Large intestine (tissue), 12 donors: ENCODE measurements at places on chromosomes 6 and 20. TPM values are rescaled to one million over a fixed set of nuclear protein-coding genes. Genes with fewer than 3 reads are reported as not detected.

EGFL8 gene
- polyA plus RNA-seq: 29.1 TPM

SNAP91 gene
- 4.9 TPM for polyA plus RNA-seq

SYNDIG1 gene
- 2.0 TPM for polyA plus RNA-seq

PREX1 gene
- 9.9 TPM for polyA plus RNA-seq

CLDN20 gene
- polyA plus RNA-seq: 0.67 TPM

PRDM13 gene
- polyA plus RNA-seq: 0.03 TPM

HSPA1L gene
- 2.8 TPM for polyA plus RNA-seq

PROKR2 gene
- polyA plus RNA-seq: not detected

UBE2C gene
- polyA plus RNA-seq: 35.6 TPM

TINAG gene
- polyA plus RNA-seq: 23.7 TPM

SOBP gene
- 4.6 TPM for polyA plus RNA-seq

CRISP3 gene
- 0.06 TPM for polyA plus RNA-seq

SMLR1 gene
- polyA plus RNA-seq: 48.7 TPM

PNPLA1 gene
- polyA plus RNA-seq: 3.3 TPM

TFAP2C gene
- polyA plus RNA-seq: 0.06 TPM

MANEA gene
- polyA plus RNA-seq: 18.0 TPM

ASIP gene
- polyA plus RNA-seq: 0.27 TPM

GRM1 gene
- 0.04 TPM for polyA plus RNA-seq

HTR1E gene
- 0.07 TPM for polyA plus RNA-seq

GGTLC1 gene
- polyA plus RNA-seq: 0.16 TPM

ABHD16A gene
- 62.5 TPM for polyA plus RNA-seq

EMILIN3 gene
- polyA plus RNA-seq: 4.0 TPM

CHRNA4 gene
- 0.45 TPM for polyA plus RNA-seq

NTSR1 gene
- 1.1 TPM for polyA plus RNA-seq

TCP11 gene
- 0.09 TPM for polyA plus RNA-seq

MEI4 gene
- polyA plus RNA-seq: 0.09 TPM

TRIM10 gene
- polyA plus RNA-seq: 6.6 TPM

NOX3 gene
- not detected for polyA plus RNA-seq

RAET1E gene
- polyA plus RNA-seq: 0.61 TPM

SYTL3 gene
- polyA plus RNA-seq: 2.5 TPM

XKR7 gene
- 0.81 TPM for polyA plus RNA-seq

FRK gene
- polyA plus RNA-seq: 10.7 TPM

MYH7B gene
- polyA plus RNA-seq: 0.46 TPM

SLC2A4RG gene
- polyA plus RNA-seq: 61.5 TPM

NR2E1 gene
- not detected for polyA plus RNA-seq

TTPAL gene
- 10.0 TPM for polyA plus RNA-seq

SERPINB1 gene
- polyA plus RNA-seq: 90.1 TPM

TRIM40 gene
- polyA plus RNA-seq: 6.6 TPM

OOEP gene
- polyA plus RNA-seq: 0.43 TPM

BNIP5 gene
- polyA plus RNA-seq: 11.2 TPM

ETV7 gene
- 9.3 TPM for polyA plus RNA-seq

AHCY gene
- polyA plus RNA-seq: 161 TPM

SAMD3 gene
- polyA plus RNA-seq: 3.6 TPM

IP6K3 gene
- polyA plus RNA-seq: 0.34 TPM

ELOVL2 gene
- polyA plus RNA-seq: 6.7 TPM

ERGIC3 gene
- 271 TPM for polyA plus RNA-seq

UNC93A gene
- polyA plus RNA-seq: 36.4 TPM

PRR18 gene
- polyA plus RNA-seq: 11.3 TPM

RBM24 gene
- 3.6 TPM for polyA plus RNA-seq
